Muscle of arm (tissue), 14 donors: ENCODE measurements at places on chromosomes 3 and 15. TPM values are rescaled to one million over a fixed set of nuclear protein-coding genes. Genes with fewer than 3 reads are reported as not detected.

Gene GPR149
- 0.08 TPM for polyA plus RNA-seq

Gene NR2E3
- polyA plus RNA-seq, result 5.2 TPM

Gene COLQ
- polyA plus RNA-seq, result 25.1 TPM

Gene EOMES
- 0.43 TPM for polyA plus RNA-seq

Gene TGM5
- 0.26 TPM for polyA plus RNA-seq

Gene C2CD4A
- 0.05 TPM for polyA plus RNA-seq

Gene EPM2AIP1
- 38.5 TPM for polyA plus RNA-seq

Gene CMSS1
- polyA plus RNA-seq, result 30.3 TPM

Gene IFT80
- 23.8 TPM for polyA plus RNA-seq

Gene BDH1
- polyA plus RNA-seq, result 4.9 TPM

Gene MST1R
- polyA plus RNA-seq, result 1.4 TPM

Gene PLA2G4D
- 0.10 TPM for polyA plus RNA-seq

Gene RARRES1
- 0.89 TPM for polyA plus RNA-seq

Gene GPR87
- polyA plus RNA-seq, result not detected

Gene RTP3
- polyA plus RNA-seq, result not detected

Gene BCL2A1
- polyA plus RNA-seq, result not detected

Gene SYNPR
- not detected for polyA plus RNA-seq

Gene GOLGA8H
- 0.78 TPM for polyA plus RNA-seq

Gene TEX55
- not detected for polyA plus RNA-seq

Gene VEPH1
- 3.8 TPM for polyA plus RNA-seq

Gene COL7A1
- polyA plus RNA-seq, result 4.8 TPM

Gene ECE2
- not detected for polyA plus RNA-seq

Gene LRRC2
- polyA plus RNA-seq, result 4.9 TPM

Gene PIGZ
- polyA plus RNA-seq, result 1.3 TPM

Gene C2CD4B
- not detected for polyA plus RNA-seq

Gene PIF1
- 7.9 TPM for polyA plus RNA-seq

Gene CDHR4
- not detected for polyA plus RNA-seq

Gene IQCF6
- polyA plus RNA-seq, result not detected

Gene LYZL4
- not detected for polyA plus RNA-seq

Gene PRRT3
- 1.6 TPM for polyA plus RNA-seq

Gene C3orf49
- polyA plus RNA-seq, result 0.71 TPM

Gene RAD54L2
- polyA plus RNA-seq, result 8.8 TPM

Gene NDN
- 187 TPM for polyA plus RNA-seq

Gene GOLGA6L4
- polyA plus RNA-seq, result 10.0 TPM

Gene SMAD6
- 6.4 TPM for polyA plus RNA-seq

Gene EPHB1
- polyA plus RNA-seq, result 59.6 TPM

Gene PTH1R
- polyA plus RNA-seq, result not detected

Gene MUSTN1
- polyA plus RNA-seq, result 199 TPM

Gene RLBP1
- polyA plus RNA-seq, result not detected

Gene ALDH1A2
- not detected for polyA plus RNA-seq

Gene CPLX3
- not detected for polyA plus RNA-seq

Gene FAM3D
- 0.27 TPM for polyA plus RNA-seq

Gene RAD51
- 11.9 TPM for polyA plus RNA-seq

Gene TTC23
- polyA plus RNA-seq, result 22.4 TPM

Gene HCLS1
- polyA plus RNA-seq, result 8.6 TPM

Gene NR2F2
- 58.3 TPM for polyA plus RNA-seq

Gene TICRR
- 5.6 TPM for polyA plus RNA-seq

Gene DPPA2
- polyA plus RNA-seq, result not detected

Gene SST
- polyA plus RNA-seq, result not detected

Gene LNP1
- 7.2 TPM for polyA plus RNA-seq

Gene CYP8B1
- 0.10 TPM for polyA plus RNA-seq
